ENCODE measurements at places on chromosomes 12 and 14. TPM values are rescaled to one million over a fixed set of nuclear protein-coding genes. Genes with fewer than 3 reads are reported as not detected.

ZNF384 gene
- 60.6 TPM for total RNA-seq

GLT1D1 gene
- total RNA-seq = 3.3 TPM

PTPRQ gene
- 1.3 TPM for total RNA-seq

GRCh38 chr14:40413136-40413535, 980.9 kb upstream of the FBXO33 start:
- DNase-seq = no peak

GRCh38 chr12:7096006-7096932, 4.0 kb upstream of the C1R start:
- DNase-seq = no peak

DNA sequence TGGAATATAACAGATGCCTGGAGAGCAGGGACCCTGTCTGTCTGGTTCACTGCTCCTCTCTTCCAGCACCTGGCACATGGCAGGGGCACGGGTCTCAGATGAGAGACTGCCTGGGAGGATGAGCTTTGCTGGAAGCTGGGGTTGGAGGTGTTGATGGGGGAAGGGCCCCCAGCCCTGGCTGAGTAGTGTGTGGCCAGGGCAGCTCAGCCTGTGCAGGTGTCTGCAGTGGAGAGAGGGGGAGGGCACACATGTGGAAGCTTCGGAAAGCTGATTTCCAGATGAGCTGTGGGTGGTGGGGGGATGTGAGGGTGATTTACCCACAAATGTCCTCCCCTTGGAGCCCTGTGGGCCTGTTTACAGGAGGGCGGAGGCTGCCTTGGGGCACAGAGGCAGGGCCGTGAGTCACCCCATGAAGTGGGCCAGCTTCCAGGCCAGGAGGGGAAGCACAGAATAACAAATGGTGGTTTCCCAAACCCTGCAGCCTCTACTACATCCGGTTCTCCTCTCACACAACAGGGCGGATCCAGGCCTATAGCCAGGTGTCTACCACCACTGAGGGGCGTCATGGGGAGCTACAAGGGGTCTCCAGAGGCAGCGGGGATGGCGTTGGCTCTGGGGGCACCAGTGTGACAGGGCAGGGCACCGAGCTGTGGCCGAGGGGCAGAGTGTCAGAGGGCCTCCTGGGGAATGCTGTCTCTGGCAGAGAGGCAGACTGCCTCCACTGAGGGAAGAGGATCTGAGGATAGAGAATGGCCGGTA, 11.0 kb downstream of the KRT7 start:
- peak; percentile 79 for DNase-seq

- no peak for DNase-seq
Measured at GRCh38 chr14:85295318-85295717, 234.6 kb upstream of the FLRT2 start.

DNA sequence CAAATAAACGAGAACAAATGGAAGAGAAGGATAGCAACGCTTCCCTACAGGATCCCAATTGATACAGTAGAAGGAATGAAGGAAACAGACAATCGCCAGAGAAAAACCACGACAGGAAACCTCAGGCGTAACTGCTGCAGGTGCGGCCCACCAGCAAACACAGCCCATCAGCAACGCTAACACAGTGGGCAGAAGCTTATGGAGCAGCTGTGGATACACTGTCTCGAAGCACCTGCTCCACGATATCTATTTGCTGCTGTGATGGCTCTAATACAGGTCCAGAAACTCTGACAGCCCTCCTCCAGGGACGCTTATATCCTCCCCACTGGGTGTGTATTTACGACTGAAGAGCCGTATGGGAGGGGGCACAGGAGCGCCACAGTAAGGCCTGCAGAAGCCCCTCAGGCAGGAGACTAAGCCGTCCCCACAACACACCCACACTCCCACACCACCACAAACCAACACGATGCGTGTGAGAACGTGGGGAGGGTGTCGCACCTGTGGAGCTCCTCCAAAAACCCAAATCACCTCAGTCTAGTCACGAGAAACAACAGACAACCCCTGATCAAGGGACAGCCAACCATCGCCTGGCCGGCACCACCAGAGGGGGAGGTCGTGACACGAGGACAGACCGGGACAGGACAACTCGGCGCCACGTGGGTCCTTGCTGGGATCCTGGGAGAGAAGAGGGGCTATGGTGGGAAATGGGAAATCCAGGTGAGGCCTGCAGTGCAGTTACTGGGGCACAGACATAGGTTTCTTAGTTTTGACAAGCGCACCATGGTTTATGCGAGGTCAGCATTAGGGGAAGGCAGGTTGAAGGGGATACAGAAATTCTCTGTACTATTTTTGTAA, 24.0 kb downstream of the POLE start:
- DNase-seq = no peak

- no peak for DNase-seq
Measured at GRCh38 chr14:64758025-64758521, 53.8 kb downstream of the PLEKHG3 start.

DNA sequence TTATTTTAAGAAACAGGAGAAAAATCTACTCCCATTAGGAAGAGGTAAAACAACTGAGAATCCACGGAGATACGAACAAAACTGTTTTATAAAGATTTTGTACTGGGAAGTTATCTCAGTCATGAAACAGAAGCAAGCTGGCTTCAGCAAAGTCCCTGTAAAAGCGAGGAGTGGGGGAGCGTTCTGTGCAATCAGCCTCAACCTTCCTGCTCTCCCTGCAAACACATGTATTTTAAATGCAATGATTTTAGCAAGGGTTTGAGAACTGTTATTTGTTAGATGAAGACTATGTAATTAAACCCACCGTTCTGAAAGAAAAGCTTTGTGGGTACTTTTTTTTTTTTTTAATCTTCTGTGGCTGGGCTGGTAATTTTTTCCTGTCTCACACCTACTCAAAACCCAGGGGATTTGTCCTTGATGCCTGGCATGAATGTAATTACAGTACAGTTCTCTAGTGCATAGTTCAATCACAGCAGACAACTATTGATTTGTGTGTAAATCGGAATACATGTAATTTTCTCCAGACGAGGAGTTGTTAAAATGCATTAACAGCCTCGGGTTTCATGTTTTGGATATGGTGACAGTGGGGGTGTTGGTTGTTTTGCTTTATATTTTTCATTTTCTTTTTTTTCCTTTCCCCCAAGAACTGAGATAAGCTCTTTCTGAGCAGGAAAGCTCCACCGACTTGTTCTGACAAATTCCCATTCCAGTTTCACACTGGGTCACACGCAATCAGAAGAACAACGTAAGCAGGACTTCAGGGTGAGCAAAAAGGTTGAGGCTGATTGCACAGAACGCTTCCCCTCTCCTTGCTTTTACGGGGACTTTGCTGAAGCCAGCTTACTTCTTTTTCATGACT, 153.6 kb downstream of the PHLDA1 start:
- DNase-seq = no peak

GRCh38 chr12:12533238-12533829, 29.3 kb downstream of the DUSP16 start:
- peak; percentile 56 for DNase-seq

GRCh38 chr12:122944605-122945592, 21.4 kb downstream of the ABCB9 start:
- DNase-seq = peak; percentile 48

DNA sequence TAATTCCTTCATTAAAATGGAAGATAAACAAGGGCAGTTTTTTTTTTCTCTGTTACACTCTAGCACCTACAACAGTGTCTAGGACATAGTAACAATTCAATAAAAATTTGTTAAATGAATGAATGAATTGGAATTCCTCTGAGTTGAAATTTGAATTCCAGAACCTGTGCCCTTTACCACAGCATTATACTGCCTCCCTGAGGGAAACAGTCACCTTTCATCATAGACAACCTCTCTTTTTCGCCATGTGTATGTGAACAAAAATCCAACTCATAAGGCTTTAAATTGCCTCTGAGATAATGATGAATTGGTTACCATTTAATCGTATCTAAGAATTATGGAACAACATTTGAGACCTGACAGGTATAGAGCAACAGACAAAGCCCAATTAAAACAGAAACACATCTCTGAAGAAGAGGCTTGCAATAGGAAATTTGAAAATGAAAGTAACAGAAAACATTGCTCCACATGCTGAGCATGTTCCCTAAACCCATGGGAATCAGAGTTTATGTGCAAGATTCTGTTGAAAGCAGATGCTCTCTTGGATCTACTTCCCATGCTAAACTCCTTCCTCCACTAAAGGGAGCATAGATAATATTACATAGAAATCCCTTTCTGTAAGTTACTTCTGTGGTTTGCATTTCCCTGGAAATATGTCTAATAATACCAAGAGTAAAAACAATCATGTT, 657.8 kb downstream of the GALC start:
- DNase-seq = no peak

DNA sequence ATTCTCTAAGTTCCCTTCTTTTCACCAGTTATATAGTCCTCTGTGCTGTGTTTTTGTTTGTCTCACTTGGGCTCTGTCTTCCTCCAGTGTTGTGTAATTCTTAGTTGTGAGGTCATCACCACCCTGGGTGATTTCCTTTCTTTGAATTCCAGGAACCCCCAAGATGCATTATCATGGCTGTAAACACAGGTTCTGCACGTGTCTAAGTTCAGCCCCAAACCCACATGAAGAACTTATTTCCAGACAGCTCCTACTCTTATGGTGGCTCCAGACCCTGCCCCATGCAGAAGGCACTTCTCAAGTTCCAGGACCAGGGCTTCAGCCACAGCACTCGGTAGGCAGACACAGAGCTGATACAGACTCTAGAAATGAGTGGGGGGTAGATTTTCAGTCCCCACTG, 560.5 kb downstream of the BCL11B start:
- no peak for DNase-seq

DNA sequence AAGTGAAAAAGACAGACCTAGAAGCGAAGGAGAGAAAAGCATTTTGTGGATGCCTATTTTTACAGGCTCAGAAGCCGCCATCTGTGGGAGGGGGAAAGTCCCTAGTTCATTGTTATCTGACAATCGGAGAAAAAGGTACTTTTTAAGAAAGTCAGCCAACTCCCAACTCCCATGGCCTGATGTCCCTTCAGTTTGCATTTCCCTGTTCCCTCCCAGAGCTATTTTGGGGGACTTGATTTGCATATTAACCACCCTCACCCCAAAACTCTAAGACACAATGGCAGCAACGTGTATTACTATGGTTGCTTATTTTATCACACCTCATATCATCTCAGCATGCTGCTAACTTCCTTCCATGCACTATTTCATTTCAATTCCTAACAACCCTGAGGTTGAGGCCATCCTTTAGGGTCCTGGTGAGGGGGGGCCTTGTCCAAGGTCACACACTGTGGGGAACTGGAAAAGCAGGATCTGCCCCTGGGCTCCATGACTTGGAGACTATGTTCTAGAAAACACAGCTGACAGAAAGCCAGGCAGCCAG, 18.7 kb downstream of the HVCN1 start:
- DNase-seq = no peak

DNA sequence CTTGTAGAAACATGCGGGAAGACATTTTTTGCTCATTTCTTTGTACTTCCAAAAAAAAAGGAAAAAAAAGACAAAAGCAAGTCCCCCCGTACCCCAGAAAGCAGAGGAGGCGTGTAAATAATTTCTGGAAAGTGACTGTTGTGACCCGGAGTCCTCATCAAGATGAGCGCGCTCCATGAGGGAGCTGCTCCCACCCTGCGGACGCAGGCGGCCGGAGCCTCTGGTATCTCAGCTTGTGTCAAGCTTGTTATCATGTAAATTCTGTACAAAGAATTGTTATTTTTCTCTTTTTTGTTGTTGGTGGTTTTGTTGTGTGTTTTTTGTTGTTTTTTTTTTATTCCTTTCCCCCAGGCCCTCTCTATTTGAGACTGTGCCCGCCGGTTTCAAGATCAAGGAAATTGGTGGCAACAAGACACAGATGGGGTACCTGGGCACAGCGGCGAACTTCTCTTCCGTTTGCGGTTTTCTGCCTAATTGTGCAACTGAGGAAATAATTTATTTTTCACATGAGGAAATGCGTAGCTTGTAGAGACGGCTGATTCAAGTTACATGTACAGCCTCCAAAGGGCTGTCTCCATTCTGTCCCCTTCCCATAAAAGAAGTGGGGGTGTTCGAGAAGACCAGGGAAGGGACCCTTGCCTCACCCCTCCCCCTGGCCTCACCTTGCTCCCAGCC, 27.0 kb downstream of the HPD start:
- no peak for DNase-seq

DNA sequence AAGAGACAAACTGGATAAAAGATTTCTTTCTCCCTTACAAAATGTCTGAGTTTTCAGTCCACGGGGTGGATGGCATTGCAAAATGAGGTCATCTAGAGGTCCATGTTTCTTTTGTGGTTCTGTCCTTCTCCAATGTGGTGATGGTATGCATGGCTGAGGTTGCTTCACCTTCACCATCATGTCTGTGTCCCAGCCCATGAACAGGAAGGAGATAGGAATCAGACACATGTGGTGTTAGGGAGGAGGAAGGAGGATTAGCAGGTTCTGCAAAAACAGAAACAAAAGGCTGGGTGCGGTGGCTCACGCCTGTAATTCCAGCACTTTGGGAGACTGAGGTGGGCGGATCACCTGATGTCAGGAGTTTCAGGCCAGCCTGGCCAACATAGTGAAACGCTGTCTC, 11.0 kb upstream of the AEBP2 start:
- DNase-seq = no peak

GRCh38 chr14:41782511-41782910, 175.8 kb downstream of the LRFN5 start:
- DNase-seq = no peak

DNA sequence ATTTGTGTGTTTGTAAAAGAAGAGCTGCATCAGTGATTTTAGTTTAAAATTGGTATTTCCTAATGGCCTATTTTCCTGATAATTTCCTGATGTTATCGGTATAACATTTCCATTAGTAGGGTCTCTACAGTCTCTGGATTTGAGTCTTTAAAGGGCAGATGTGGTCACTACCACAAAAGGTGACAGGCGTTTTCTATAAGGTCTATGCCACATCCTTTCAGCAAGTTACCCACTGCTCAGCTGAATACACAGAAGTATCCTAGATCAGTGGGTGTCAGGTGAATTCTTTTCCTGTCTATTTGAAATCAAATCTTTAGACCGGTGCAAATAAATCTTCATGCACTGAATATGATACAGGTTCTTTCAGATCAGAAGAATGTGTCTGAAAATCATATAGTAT, 90.2 kb downstream of the LIN7A start:
- DNase-seq = no peak

- no peak for DNase-seq
Measured at GRCh38 chr14:73796415-73796814, 55.2 kb upstream of the PTGR2 start.

- no peak for DNase-seq
Measured at GRCh38 chr12:72173974-72174373, 98.2 kb upstream of the TRHDE start.

- no peak for DNase-seq
Measured at GRCh38 chr14:64675312-64675711, 28.9 kb upstream of the PLEKHG3 start.

GRCh38 chr14:92934196-92935085, 11.5 kb downstream of the CHGA start:
- DNase-seq = no peak

- DNase-seq = no peak
Measured at GRCh38 chr14:79663453-79663852, 547.9 kb downstream of the DIO2 start.

GRCh38 chr12:52630008-52630500, 11.7 kb upstream of the KRT73 start:
- no peak for DNase-seq

DNA sequence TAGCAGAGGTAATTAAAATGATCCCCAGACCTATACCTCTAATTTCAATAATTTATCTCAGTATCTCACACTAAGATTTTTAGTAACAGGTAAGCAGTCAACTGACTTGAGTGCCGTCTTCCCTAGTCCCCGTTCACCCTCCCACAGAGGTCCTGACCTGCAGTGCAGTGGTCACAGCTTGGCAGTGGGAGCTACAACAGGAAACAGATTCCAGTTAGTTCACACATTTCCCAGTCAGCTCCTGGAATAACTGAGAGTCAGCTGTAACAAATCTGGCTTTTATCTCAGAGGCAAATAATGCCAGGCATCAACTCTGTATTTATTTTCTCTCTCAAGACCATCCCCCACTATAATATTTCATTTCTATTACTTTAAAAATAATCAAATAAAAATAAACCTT, 308.2 kb downstream of the ATP23 start:
- DNase-seq = no peak

Measured in mucosa of gallbladder (tissue), 1 donor.